ENCODE measurements at places on chromosomes 2 and 18.

GRCh38 chr2:223576873-223577272 lies 25.3 kb downstream of the SCG2 start:
- peak; percentile 93 for DNase-seq

DNA sequence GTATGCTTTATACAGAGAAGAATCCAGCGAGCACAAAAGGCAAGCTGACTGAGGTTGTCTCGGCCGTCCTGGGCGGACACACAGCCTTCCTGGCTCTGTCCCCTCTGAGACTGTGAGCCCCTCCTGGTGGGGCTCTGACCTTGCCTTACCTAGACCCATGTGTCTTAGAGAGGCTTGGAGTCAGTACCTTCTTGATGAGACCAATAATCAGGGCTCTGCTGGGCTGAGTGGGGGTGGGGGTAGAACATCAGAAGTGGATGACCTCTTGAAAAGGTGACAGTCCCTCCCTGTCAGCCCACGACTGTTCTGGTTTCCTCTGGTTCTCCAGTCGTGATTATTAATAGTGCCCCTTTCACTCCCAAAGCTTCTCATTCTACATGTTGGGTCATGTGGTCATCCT lies 31.2 kb downstream of the TWIST2 start:
- DNase-seq = no peak

DNA sequence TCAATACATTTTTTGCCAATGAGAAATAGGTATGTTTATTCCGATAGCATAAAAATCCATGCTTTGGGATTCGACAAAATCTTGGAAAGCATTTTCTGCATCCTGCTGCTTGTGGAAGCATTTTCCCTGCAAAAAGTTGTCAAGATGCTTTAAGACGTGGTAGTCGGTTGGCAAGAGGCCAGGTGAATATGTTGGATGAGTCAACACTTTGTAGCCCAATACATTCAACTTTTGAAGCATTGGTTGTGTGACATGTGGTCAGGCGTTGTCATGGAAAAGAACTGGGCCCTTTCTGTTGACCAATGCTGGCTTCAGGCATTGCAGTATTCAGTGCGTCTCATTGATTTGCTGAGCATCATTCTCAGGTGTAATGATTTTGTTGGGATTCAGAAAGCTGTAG lies 764.5 kb downstream of the TRIB2 start:
- DNase-seq = peak; percentile 1

GRCh38 chr2:187453078-187453641 lies 5.1 kb upstream of the CALCRL start:
- no peak for DNase-seq

DNA sequence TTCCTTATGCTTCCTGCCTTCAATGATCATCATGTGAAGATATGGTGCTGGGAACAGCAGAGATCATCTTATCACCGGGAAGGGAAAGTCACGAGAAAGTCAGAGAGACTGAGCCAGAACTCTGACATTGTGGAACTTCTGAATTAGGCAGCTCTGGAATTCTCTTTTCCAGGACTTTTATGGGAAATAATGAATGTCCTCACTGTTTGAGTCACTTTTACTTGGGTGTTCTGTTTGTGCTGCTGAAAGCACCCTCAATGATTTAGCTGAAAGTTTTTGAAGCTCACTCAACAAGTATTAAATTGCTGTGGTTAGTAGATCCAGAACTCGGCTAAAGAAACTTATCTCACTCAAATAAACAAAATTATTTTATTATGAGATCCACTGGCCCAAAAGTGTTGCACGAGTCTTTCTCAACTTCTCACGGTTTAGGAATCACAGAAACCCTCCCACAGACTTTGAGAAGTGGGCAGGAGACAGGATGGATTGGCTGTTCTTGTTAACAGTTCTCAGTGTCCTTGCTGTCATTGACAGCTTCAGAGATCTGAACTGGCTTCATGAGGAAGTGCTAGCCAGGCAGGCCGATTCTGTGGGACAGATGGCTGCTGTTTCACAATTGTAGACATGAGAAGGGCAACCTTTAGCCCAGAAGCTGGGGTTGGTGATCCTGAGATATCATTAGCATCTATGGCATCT lies 26.4 kb upstream of the ATRAID start:
- DNase-seq = peak; percentile 83

DNA sequence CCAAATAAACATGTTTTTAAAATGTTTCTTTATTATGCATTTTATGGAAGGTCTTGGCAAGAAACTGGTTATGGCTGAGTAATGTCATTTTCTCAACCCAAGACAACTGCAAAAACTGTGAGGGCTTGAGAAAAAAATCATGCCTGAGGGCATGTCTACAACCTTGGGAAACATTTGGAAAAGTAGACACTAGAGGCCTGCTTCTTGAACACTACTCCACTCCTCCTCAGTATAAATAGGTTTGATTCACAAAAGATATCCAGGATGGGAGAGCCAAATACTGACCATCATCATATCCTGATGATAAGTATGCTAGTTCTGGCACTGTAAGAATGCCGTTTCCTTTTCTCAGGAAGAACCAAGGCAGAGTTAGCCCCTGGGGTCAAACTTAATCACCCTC lies 71.1 kb downstream of the OSR1 start:
- DNase-seq = no peak

GRCh38 chr18:2513616-2514015 lies 57.7 kb downstream of the METTL4 start:
- peak; percentile 7 for DNase-seq

- DNase-seq = no peak
These were observed 190.8 kb upstream of the PARD3B start for GRCh38 chr2:204354442-204354856.

GRCh38 chr18:12520442-12520992 lies 112.8 kb downstream of the PRELID3A start:
- DNase-seq = peak; percentile 55

- DNase-seq = no peak
These were observed 15.5 kb upstream of the NFU1 start for GRCh38 chr2:69452687-69453086.

DNA sequence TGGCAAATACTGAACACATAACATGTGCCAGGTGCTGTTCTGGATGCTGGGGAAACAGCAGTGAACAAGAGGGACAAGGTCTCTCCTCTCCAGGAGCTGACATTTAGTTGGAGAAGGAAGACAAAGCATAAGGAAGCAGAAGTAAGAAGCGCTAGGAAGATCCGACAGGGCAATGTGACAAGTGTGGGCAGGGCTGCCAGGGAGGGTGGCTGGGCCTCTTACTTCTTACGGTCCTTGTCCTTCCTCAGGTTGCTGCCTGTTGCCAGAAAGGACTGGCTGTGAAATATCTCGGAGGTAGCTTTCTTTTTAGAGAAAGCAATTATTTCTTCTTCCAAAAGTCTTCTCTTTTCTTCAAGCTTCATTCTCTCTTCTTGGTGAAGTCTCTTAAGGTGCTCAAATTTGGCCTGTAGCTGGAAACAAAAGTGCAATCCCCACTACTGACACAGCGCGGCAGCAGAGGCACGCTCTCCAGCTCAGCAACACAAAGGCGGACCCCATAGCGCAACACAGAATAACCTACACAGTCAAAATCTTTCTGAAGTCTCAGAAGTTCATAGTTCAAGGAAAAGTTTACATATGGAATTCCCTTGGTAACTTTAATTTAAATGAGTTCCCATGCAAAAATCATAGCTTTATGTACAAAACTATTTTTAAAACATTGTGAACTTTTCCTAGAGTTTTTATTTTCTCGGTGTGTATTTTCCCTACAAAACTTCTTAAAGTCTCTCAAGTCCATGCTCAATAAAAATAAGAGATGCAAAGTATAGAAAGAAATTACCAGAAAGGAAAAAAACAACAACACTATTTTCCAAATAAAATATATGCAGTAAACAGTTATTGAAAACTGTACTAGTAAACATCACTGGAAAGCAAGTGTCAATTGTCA lies 67.7 kb downstream of the SEPTIN10 start:
- peak; percentile 55 for DNase-seq

Data from fibroblast of skin of right quadriceps (primary cell).